Activated CD4-positive, CD25-positive, alpha-beta regulatory T cell (primary cell): ENCODE measurements at places on chromosomes 3 and 15.

- DNase-seq: no peak
These were observed 129.4 kb downstream of the CHST2 start for GRCh38 chr3:143249014-143249413.

DNA sequence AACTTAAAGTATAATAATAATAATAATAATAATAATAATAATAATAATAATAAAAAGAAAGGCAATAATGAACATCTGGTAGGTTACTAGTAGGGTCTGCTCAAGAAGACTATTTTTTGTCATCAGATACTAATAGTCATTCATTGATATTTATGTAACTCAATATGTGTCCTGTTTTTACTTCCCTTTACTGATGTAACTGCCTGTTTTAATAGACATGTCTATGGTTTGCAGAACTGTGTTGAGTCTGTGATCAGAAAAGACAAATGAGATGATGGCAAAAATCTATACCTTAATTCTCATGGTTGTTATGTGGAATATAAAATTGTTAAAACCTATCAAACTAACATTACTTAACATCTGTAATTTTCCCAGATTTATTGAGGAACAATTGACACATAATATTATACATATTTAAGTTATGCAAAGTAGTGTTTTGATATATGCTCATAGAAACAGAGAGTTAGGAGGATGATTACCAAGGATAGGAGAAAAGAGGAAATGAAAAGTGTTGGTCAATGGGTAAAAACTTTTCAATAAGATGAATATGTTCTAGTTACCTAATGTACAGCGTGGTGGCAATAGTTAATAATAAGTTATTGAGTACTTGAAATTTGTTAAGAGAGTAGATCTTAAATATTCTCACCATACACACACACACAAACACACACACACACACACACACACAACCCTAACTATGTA lies 699.4 kb downstream of the ZPLD1 start:
- no peak for DNase-seq

DNA sequence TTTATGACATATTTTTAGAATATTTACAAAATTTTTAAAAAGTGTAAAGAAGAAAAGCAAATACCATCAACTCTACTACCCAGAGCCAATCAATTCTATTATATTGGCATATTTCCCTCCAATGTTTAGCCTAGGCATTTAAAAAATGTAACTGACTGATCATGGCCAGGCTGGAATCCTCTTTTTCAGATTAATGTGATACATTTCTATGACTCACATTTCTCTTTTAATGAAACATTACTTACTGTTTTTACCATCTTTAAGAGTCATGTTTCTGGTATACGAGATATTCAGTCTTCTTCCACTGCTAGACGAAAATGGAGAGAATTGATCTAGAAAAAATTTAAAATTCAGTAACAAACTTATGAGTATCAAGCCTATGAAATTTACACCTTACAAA lies 53.4 kb upstream of the DCUN1D1 start:
- DNase-seq: no peak

DNA sequence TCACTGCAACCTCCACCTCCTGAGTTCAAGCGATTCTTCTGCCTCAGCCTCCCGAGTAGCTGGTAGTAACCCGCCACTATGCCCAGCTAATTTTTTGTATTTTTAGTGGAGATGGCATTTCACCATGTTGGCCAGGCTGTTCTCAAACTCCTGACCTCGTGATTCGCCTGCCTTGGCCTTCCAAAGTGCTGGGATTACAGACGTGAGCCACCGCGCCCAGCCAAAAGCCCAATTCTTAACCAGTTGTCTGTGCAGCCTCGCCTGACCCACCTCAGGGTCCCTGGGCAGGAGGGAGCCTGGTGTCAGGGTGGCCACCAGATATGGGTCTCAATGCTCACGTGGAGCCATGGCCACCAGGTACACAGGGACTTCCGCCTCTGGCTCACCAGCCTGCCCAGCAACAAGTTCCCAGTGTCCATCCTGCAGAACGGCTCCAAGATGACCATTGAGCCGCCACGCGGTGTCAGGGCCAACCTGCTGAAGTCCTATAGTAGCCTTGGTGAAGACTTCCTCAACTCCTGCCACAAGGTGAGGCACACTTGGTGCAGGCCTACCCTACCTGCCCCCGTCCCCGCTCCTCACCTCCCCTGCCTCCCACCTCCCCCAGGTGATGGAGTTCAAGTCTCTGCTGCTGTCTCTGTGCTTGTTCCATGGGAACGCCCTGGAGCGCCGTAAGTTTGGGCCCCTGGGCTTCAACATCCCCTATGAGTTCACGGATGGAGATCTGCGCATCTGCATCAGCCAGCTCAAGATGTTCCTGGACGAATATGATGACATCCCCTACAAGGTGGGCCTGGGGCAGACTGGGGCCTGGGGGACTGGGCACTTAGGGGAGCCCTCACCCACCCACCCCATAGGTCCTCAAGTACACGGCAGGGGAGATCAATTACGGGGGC lies 48.6 kb downstream of the SEMA3G start:
- DNase-seq: no peak

- DNase-seq: no peak
These were observed 393.6 kb downstream of the OTOL1 start for GRCh38 chr3:161890147-161890625.

GRCh38 chr15:69578787-69579583 lies 126.4 kb downstream of the RPLP1 start:
- DNase-seq: no peak

DNA sequence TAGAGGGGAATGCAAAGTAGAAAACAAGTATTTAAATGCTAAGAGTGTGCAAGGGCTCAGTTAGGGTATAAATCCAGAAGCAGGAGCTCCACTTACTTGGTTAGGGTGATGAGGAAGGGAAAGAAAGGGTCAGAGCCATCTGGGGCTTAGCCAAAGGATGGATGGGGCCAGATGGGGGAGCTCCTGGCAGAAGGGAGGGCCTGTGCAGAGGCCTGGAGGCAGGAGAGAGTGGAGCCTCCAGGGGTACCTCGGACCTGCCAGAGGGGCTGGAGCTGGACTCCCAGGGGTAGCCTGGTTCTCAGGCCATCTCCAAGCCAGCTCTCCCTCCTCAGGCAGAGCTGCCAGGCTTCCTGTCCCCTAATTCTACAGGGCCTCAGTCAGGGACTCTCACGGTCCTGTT lies 506.3 kb downstream of the SHQ1 start:
- DNase-seq: no peak

DNA sequence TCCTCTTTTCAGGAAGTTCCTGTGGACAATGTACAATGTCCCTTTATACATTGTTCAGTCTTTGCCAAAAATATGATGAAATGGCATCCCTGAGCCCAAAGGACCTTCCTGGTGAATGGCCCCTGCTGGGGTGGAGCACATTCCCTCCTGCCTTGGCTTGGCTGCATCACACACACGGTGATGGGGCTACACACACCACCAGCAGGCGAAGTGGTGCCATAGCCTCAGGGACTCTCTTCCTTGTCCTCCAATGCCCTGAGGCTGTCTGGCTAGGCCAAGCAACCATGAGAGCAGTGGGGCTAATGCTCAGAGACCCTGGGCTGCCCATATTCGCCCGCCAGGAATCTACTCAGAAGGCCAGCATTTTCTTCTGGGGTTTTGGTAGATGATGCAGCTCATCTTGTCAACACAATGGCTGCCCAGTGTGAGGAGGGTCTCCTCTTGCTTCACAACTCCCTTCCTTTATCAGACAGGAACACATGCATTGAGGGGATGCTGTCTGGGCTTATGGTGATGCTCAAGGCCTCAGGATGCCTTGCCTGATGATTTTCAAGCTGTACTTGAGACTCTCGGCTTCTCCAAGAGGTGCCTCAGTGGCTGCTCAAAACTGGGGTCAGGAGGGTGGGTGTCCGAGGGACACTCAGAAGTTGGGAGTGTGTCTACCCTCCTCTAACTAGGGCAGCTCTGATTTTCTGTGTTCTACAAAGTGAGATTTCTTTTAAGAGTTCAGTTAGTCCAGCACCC lies 40.9 kb upstream of the EPHB1 start:
- DNase-seq: no peak

DNA sequence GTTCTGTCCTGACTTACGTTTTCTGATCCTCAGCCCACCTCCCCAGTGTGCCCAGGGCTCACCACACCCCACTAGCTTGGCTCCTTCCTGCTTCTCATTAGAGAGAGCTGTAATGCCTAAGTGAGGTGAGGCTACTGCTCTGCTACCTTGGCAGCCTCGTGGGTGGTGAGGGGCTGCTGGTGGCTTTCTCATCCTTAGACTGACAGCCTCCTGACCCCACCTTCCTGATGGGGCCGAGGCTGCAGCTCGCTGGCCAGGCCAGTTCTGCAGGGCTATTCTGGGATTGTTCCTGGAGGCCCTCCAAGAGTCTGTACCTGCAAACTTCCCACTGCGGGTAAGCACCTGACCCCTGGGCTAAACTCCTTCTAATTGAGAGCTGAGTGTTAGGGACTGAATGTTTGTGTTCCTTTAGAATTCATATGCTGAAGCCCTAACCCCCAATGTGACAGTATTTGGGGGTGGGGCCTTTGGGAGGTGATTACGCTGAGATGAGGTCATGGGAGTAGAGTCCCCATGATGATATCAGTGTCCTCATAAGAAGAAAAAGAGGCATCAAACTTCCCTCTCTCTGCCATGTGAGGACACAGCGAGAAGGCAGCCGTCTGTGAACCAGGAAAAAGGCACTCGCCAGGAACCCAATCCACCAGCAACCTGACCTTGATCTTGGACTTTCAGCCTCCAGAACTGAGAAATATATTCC lies 38.1 kb upstream of the IQSEC1 start:
- no peak for DNase-seq

DNA sequence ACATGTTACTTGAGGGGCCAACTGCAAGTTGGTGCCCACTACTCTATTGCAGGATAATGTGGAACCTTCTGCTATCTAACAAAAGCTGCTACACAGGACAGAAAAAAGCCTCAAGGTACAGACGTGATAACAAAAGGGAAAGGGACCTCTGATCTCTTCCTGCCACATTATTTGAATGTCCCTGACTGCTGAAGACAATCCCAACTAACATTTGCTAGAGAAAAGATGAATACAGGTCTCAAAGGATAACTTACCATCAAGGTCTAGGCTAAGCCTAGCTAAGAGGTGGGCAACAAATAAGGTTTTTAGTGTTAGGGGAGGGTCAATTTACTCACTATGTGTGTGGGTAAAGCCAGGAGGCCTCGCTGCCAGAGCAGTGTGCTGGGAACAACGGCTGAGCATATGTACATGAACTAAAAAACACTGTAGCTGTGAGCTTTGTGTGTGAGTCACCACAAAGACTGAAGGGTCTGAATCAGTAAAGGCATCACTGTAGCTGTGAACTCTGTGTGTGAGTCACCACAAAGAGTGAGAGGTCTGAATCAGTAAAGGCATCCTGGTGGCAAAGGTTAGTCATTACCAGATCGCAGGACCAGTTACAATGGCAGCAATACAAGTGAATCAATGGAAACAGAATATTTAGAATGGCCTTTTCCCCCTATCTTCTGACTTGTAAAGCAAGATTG lies 111.7 kb downstream of the LMLN start:
- DNase-seq: peak; percentile 11

DNA sequence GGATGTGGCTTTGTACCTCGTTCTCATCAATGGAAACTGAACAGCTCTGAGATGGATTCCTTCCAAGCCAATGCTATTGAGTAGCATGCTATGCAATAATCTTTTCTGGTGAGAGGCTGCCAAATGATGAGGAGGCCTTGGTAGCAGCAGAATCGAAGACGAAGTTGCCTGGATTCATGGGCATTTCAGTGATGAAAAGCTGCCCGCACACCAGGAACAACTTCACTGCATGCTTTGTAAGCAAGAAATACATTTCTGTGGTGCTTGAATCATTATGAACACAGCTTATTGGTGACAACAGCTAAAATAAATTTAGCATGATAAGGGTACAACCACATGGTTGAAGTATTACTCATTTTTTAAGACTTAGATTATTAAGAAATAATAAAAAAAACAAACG lies 246.8 kb upstream of the ROBO1 start:
- DNase-seq: no peak

GRCh38 chr15:29557171-29557570 lies 265.1 kb downstream of the TJP1 start:
- no peak for DNase-seq

- no peak for DNase-seq
These were observed 119.9 kb upstream of the MELTF start for GRCh38 chr3:197149528-197149927.

DNA sequence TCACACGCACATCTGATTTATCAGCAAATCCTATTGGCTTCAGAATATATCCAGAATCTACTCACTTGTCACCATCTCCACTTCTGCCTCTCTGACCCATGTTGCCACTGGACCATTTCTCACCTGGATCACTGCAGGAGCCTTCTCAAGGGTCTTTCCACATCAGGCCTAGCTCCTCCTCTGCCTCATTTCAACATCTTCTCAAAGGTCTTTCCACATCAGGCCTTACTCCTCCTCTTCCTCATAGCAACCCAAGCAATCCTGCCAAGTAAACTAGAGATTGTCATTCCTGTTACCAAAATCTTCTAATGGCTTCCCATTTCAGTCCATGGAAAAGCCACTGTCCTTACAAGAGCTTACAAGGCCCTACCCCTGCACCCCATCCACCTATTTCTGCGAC lies 18.0 kb upstream of the DUT start:
- DNase-seq: no peak

DNA sequence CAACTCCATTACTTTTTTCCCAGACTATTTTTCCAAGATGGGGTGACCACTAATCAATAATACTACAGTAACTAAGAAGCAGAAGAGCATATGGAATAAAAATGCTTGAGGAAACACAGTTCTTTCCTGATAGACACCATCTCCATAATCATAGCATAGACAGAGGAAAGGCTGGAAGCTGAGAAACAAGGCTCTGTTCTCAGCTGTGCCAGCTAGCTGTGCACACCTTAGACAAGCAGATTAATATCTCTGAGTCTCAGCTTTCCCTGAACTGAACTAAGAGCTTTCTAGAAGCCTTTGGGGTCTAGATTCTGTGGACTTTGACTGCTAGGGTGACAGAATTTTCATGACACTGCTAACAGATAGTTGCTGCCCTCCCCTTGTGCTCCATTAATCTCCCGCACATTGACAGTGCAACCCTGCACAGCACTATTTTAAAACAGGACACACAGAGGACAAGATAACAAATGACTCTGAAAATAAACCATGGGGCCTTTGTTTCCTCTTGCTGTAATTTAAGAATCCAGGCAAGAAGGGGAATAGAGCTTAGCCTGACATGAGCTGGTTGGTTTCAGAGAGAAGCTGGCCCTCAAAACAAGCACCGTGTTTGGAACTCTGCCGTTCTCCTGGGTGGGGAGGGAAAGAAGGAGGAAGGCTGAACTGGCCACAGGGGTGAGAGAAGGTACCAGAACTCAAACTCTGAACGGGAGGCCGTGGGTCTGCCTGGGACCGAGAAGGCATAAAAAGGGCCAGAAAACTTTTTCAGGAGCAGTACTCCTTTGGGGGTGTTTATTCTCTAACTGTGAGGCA lies 67.4 kb downstream of the ATP13A5 start:
- no peak for DNase-seq

DNA sequence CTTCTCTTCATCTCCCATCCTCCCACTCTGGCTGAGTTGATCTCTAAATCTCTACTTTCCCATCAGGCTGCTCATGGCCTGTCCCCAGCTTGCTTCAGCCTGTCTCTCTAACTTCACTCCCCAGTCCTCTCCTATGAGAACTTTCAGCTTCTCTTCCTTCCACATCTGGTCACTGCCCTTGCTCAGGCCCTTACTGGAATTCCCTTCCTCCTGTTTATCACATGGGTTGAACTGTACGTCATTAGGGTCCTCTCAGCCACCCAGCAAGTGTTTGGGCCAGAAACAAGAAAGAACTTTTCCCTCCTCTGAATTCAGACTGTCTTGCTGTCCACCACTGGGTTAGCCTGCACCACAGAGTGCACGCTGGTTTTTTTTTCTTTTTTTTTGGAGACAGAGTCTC lies 5.0 kb downstream of the PTPN23 start:
- DNase-seq: no peak

GRCh38 chr3:58388550-58389091 lies 45.0 kb downstream of the PDHB start:
- DNase-seq: no peak

- DNase-seq: no peak
These were observed 14.2 kb downstream of the IFT80 start for GRCh38 chr3:160384639-160385318.
